ENCODE measurements at places on chromosomes 11 and 22. TPM values are rescaled to one million over a fixed set of nuclear protein-coding genes. Genes with fewer than 3 reads are reported as not detected.
A peak's percentile ranks its signal among the peaks of the same experiment; 100 is the strongest.

DNA sequence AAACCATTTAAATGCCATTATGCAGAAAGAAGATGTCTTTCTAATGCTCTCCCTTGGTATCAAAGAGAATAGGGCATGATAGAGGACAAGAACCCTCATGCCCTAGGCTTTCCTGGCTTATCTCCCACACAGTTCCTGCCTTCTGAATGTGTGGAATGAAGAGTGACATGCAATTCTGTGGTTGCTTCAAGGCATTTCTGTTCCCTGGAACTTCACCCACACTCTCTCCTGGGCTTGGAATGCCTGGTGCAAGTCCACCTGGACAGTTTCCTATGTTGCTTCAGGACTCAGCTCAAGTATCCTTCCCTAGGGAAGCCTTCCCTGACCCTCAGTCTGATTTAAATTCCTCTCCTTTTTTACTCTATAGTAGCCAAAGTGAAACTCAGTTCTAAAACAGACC is 53.8 kb upstream of the DRD2 start:
- peak; percentile 17 for ATAC-seq

- ATAC-seq = no peak
Observed at GRCh38 chr11:35902961-35903360, 40.9 kb upstream of the LDLRAD3 start.

- no peak for ATAC-seq
Observed at GRCh38 chr11:102724904-102725500, at the start of gene MMP8. TSS of gene MMP8 (minus strand) at chr11:102724954. CDS start at chr11:102724855, 99 bp downstream.

GRCh38 chr22:32407312-32407711 is 4.7 kb downstream of the RTCB start:
- ATAC-seq = no peak

Gene ACTN3
- total RNA-seq = 0.44 TPM

GRCh38 chr11:65883786-65884715 is 4.2 kb downstream of the FIBP start:
- ATAC-seq = no peak

GRCh38 chr22:30315962-30316576 is 10.7 kb downstream of the TBC1D10A start:
- ATAC-seq = no peak
